ENCODE measurements at places on chromosomes 4 and X.

DNA sequence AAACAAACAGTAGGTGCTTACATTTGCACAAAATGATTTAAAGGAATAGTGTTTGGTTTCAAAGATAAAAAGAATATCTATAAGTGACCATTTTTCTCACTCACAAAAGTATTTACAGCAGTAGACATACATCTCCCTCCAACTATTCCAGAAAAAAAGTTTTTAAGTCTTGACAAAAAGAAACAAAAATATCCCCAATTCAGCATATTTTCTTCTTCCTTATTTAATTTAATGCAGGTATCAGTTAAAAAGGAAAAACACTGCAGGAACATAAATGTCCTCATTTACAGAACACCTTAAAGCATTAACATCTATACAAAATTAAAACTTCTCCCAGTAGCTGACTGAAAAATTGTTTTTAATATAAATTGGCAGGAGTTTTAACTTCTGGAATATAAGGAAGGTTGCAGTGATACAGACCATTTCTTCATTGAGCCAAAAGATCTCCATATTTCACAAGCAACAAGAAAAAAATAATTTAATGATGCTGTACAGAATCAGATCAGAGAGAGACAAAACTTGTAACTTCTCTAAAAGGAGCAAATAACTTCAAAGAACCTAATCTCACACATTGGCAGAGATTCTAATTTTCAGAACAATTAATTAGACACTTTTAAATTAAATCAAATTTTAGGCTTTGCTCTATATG, 4.3 kb downstream of the MAB21L2 start:
- DNase-seq: no peak

DNA sequence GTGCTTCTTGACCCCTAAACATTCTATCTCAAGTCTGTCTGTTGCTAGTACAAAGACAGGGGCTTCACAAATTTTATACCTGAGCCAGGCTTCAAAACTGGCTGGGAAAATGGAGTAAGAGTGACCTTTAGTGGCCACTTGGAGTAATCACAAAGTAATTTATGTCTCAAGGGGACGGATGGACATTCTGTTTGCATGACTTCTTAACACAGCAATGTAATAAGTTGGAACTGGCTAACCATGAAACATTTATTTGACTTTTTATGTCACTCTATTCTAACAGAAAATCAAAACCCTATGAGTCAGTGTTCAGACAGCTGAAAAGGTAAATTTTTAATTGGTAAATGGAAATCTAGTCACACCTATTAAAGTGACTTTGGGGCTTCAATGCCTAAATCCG, 600.6 kb downstream of the ANKRD50 start:
- DNase-seq: peak; percentile 54

DNA sequence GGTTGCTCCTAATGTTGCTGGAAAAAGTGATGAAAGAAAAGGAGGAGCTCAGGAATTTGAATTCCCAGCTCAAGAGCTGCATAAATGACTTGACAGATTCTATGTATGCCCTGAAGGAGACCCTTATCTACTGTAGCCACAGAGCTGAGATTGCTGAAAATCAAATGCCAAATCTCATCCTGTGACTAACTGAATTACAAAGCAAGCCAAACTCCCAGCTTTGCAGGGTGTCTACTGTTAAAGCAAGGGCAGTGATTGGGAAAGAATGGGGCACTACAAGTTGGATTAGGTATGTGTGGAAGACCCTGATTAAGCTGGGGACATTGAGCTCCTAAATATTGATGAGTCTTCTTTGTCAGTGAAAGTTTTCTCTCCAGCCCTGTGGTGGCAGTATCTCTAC, 20.8 kb upstream of the SMIM9 start:
- DNase-seq: no peak

DNA sequence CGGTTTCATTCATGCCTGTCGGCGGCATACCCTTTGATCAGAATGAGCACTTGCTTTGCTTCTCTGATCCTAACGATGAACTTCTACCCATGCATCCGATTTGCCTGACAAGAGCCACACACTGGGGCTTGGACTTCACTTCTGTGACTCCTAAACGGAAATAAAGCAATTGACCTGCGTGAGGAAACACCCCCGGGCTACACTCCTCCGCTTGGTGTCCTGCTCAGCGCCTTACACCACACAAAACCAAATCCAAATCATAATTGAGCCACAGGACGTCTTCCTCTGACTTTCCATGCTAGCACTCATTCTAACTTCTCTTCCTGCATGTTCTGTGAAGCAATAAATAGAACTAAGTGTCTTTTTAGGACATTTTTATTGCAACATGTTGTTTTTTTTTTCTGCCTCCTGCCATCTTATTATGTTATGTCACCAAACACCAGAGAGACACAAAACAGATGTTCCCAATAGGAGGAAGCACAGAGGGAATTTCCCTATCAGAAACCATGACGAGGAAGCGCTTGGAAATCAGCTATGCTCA, 110.8 kb upstream of the FAM9B start:
- DNase-seq: no peak

- no peak for DNase-seq
These were observed 247.9 kb upstream of the POF1B start for GRCh38 chrX:85627363-85627762.

DNA sequence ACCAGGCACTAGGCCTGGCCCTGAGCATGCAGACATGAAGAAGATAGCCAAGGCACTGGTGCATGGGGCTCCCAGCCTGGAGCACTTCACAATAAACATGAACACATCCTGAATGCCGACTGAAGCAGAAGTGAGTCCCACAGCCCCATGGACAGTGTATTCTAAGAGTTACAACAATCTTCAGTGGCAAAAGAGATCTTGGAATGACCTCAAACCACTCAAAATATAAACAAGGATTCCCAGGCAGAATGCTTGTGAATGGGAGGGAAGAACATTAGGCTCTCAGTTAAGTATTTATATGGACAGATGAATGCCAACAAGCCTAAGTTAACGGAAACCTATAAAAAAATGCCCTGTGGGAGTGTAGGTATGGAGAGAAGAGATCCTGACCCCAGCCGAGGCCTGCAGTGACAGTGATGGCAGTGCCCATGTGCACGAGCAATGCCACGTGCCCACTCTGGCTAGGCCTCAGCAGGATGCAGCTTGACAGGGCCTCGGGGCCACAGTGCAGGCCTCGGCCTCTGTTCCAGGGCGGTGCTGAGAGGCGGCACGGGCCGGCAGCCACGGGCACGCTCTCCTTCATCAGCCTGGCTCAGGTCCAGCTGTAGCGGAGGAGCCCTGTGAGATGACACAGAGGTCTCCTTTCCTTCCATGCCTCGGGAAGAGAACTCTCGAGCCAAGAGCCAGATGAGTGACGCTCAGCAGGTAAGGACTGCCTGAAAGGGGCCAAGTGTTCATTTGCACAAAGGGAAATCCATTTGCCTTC, 49.2 kb downstream of the IRF2 start:
- DNase-seq: no peak

DNA sequence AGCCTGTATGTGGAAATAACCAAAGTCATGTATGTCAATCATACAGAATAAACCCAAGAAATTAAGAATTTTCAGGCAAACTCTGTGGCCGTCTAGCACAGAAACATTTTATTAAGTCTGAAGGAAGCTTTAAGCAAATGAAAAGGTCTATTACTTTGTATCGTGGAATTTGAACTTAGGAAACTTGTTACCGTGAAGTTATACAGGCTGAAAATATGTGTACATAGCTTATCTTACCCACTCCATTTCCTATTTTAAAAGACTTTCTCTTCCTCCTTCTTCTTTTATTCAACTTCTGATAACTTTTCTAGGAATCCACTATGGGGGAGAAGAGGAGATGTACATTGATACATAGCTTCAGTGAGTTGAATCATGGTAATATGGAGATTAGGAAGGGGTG, 108.3 kb downstream of the AGTR2 start:
- DNase-seq: no peak

GRCh38 chr4:151822331-151822730, 61.5 kb upstream of the GATB start:
- no peak for DNase-seq

DNA sequence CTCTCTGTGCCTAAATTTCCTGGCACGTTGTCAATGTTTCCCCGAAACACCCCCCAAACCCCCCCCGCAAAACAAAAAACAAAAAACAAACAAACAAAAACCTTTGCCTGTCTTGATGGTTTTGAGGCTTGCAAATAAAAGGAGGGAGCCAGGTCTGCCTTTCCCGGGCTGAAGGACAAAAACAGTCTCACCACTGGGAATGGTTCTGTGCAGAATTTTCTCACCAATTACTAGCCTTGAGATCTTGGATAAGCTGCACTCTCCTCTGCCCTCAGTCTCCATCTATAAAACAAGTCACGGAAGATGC, 15.5 kb downstream of the NKX3-2 start:
- DNase-seq: no peak

DNA sequence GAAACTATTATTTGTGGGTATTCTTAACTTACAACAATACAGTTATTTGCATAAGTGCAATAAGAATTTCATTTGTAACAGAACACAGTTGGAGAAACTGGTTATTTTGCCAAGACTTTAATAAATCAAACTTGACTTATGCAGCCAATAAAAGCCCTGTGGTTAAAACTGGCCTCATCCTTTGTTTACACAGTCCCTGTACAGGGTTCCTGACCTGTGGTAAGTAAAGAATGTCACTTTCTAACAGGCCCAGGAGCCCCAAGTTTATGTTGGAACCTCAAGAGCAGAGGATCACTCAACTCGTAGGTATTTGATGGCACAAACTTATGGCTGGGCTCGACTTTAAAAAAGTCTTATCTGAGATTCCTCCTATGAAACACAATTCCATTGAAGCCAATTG, 88.6 kb upstream of the PTCHD1 start:
- DNase-seq: no peak

GRCh38 chr4:159284733-159285132, 181.9 kb downstream of the RAPGEF2 start:
- DNase-seq: no peak

- DNase-seq: no peak
These were observed 1.2 kb downstream of the EIF1AX start for GRCh38 chrX:20140420-20140819.

DNA sequence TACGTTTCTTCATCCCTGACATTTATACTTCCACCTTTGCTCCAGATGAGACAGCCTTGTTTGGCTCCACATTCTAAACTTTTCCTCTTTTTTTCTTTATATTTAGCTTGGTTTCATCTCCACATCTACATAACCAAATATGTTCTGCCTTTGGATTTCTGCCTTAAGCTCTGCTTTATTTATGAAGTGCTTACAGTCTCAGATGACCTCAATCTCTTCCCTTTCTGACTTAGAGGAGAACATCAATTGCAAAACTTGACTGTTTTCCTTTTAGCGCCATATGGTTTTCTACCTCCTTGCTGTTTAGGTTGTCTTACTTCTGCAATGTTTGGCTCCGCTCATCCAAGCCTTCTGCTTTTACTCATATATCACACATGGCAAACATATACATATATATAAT, 7.5 kb downstream of the ASB5 start:
- no peak for DNase-seq

GRCh38 chr4:121139533-121140222, 24.4 kb downstream of the TNIP3 start:
- no peak for DNase-seq

DNA sequence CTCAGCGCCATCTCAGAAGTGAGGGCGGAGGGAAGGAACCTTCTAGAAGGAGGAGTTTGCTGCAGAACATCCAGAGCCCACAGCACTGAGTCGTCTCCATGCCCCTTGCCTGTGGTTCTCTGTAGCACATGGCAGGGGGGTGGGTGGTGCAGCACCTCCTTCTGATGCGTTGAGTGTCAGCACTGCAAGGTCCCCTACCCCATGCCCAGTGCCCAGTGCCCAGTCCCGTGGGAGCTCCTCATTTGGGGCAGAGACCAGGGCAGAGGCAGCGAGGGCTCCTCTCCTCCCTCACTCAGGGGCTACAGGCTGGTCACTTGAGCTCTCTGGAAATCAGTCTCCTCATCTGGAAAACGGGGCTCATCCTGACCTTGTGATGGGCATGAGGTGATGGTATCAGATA, 78.1 kb downstream of the HTRA3 start:
- DNase-seq: no peak

GRCh38 chr4:152160225-152160800, 375.6 kb downstream of the FBXW7 start:
- no peak for DNase-seq

- DNase-seq: no peak
These were observed 959.0 kb downstream of the C4orf33 start for GRCh38 chr4:130054908-130055307.

DNA sequence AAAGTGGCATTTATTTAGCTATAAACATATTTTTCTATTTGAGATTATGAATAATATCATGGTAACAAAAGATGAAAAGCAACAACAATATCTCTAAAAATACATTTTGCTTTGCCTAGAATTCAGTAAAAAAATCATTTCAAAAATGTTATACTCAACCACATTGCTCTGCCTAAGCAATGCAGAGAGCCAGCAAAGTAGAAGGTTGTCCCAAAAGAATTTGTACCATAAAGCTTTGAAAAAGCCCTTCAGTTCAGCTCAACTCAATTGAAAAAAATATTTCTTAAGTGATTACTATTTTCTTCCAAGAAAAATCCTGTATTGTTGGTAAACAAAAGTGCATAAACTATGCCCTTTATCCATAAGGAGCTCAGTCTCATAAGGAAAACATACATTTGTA, 301.2 kb upstream of the ARSJ start:
- no peak for DNase-seq

DNA sequence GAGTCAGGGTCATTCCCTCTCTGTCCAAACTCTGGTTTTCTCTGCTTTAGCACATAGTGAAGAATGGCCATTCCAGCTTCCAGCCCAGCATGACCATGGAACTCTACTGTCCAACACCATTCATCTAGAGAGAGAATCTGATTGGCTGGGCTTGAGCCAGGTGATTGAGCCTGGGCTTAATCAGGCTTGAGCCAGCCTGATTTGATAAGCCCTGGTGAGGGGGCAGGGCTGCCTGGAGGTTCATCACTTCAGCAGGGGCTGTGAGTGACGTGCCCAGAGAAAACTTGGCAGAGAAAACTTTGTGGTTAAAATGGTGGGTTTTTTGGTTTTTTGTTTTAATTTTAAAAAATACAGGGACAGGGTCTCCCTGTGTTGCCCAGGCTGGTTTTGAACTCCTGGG, 62.5 kb downstream of the KIAA0232 start:
- DNase-seq: no peak

DNA sequence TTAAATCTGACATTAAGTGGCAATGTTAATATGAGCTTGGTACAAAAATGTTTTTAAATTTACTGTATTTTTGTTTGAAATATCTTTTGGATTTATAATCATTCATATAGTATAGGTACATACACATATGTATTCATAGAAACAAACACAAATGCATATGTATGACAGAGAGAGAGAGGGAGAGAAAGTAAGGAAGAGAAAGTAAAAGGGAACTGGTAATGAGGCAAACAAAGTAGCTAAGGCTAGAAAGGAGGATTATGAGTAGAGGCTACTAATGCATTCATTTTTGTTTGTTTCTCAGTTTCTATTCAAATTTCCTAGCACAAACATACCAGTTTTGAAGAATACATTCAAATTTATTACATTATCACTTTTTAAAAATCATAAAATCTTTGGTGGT, 132.4 kb downstream of the GLRA3 start:
- no peak for DNase-seq
